ENCODE measurements at places on chromosomes 3 and 15. TPM values are rescaled to one million over a fixed set of nuclear protein-coding genes. Genes with fewer than 3 reads are reported as not detected.

PLA2G4D gene
- not detected for total RNA-seq

MESP2 gene
- total RNA-seq = not detected

GRCh38 chr3:168977716-168978374 lies 685.7 kb downstream of the MECOM start:
- no peak for DNase-seq

- DNase-seq = no peak
These were observed 69.5 kb upstream of the MEF2A start for GRCh38 chr15:99496302-99496629.
